ENCODE measurements at places on chromosomes 2 and 18. TPM values are rescaled to one million over a fixed set of nuclear protein-coding genes. Genes with fewer than 3 reads are reported as not detected.
A peak's percentile ranks its signal among the peaks of the same experiment; 100 is the strongest.

DNA sequence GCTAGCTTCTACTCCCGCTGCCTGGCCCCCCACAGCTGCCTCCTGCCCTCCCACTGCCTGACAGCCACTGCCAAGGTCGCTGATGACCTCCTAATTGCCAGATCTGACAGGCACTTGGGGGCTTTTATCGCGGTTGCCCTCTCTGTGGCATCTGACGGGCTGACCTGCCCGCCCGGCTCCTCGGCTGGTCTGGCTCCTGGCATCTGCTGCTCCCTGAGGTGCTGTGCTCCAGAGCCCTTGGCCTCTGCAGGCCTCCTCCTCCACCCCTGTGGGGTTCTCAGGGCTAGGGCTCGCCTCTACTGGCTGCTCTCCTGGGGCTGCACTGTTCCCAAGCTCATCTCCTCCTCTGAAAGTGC, 43.1 kb downstream of the INHBB start:
- H3K36me3 ChIP-seq: no peaks in the 10 kb centered on the region
- DNase-seq: no peak
- peaks cover 15% of the 10 kb centered on the region for H3K4me1 ChIP-seq

- H3K4me3 ChIP-seq: no peak overlapping the region
- H3K27me3 ChIP-seq: no peaks in the 10 kb centered on the region
- no peaks in the 10 kb centered on the region for H3K36me3 ChIP-seq
- no peak overlapping the region for H3K27ac ChIP-seq
- H3K4me1 ChIP-seq: no peaks in the 10 kb centered on the region
- DNase-seq: no peak
Observed at GRCh38 chr18:39693359-39693758, 2127.8 kb upstream of the CELF4 start.

DNA sequence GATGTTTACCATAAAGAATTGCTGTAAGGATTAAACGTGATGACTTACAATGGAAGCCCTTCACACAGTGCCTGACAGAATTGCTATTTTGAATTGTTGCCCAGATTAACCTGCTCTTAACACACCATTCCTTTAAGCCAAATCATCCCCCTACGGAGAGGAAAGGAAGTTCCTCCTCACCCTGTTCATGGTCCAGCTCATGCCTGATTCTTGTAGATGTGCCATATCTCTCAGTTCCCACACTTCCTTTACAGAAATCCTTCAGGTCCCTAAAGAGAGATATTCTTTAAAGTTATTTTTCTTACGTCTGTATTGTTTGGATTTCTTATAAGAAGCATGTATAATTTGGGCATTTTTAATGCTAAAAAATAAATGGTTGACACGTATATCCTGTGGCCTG, 127.5 kb upstream of the DAPL1 start:
- H3K4me1 ChIP-seq: peaks cover 6% of the 10 kb centered on the region
- H3K4me3 ChIP-seq: no peak overlapping the region
- peaks cover 96% of the 10 kb centered on the region for H3K36me3 ChIP-seq
- H3K27me3 ChIP-seq: no peaks in the 10 kb centered on the region
- H3K27ac ChIP-seq: no peak overlapping the region

DNA sequence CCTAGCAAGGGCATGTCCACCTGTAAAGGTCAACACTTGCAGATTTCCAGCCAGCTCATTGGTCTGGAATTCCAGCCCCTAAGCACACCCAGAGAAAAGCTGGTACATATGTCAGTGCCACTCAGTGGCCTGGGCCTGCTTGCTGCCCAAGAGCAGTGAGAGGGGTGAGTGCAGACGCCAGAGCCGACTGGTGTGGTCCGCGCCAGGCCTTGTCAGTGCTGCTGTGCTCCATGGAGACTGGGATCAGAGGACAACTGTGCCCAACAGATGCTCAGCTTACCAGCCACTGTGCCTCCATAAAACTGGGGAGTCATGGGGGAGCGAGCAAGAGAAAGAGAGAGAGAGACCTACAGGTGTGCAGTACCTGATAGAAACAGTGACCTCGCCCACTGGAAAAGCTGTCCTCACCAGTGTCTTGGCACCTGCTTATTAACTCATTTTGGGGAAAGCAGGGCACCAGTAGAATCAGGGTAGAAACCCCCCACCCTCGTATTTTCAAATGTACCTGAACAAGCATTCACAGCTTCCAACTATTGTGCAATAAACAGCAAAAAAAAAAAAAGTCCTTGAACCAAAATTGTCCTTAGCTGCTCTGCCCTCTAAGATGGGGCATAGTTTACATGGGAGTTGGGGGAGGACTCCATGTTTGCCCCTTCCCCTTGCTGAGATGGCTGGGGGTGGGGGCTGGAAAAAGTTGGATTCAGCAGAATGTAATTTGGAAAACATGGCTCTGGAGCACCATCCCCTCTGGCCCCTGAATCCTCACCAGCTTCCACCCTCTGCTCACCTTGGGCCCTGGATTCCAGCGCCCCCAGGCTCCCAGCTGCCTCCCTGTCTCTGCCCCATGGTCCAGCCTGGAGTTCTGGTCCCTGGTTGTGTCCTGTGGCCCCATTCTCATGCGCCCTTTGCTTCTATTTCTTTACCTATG, 1.4 kb upstream of the SP140L start:
- peaks cover under 1% of the 10 kb centered on the region for H3K36me3 ChIP-seq
- no peaks in the 10 kb centered on the region for H3K27me3 ChIP-seq
- no peak overlapping the region for H3K4me3 ChIP-seq
- no peak overlapping the region for H3K27ac ChIP-seq
- peaks cover 19% of the 10 kb centered on the region for H3K4me1 ChIP-seq

- no peaks in the 10 kb centered on the region for H3K36me3 ChIP-seq
- H3K27ac ChIP-seq: no peak overlapping the region
- DNase-seq: no peak
- H3K4me1 ChIP-seq: no peaks in the 10 kb centered on the region
Observed at GRCh38 chr2:163466331-163467250, 269.2 kb downstream of the FIGN start.

- peak; percentile 78 for DNase-seq
- no peaks in the 10 kb centered on the region for H3K27me3 ChIP-seq
- no peak overlapping the region for H3K27ac ChIP-seq
- H3K36me3 ChIP-seq: no peaks in the 10 kb centered on the region
- peaks cover 25% of the 10 kb centered on the region for H3K4me1 ChIP-seq
Observed at GRCh38 chr2:8544786-8545694, 136.8 kb upstream of the ID2 start.

DNA sequence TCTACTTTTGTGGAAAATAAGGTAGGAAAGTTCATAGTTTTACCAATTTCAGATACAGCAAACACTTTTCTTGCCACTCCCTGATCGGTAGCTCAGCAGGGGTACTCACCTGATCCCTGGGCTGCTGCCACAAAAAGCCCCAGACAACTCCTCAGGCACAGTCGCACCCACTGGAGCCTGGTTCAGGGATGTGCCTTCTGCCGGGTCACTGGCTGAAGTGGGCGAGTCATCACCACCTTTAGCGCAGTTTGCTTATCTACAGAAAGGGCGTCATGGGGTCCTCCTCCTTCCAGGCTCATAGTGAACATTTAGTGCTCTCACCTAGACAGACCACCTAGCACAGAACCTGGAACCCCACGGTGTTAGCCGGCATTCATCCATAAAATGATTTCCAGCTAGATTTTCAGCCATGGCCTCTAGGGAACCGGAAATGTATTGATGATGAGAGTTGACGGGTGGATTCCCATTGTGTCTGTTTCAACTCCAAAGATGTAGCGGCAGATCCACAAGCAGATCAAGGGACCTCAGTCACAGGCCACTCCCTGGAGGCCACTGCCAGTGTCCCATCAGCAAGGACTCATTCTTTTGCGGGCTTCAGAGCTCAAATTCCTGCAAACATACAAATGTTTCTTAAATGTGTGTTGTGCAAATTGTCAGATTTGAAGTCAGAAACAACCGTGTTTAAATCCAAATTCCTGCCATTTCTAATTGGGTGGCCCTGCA, 408.4 kb upstream of the SALL3 start:
- H3K27ac ChIP-seq: no peak overlapping the region
- H3K4me1 ChIP-seq: no peaks in the 10 kb centered on the region
- no peaks in the 10 kb centered on the region for H3K36me3 ChIP-seq
- no peaks in the 10 kb centered on the region for H3K27me3 ChIP-seq

DNA sequence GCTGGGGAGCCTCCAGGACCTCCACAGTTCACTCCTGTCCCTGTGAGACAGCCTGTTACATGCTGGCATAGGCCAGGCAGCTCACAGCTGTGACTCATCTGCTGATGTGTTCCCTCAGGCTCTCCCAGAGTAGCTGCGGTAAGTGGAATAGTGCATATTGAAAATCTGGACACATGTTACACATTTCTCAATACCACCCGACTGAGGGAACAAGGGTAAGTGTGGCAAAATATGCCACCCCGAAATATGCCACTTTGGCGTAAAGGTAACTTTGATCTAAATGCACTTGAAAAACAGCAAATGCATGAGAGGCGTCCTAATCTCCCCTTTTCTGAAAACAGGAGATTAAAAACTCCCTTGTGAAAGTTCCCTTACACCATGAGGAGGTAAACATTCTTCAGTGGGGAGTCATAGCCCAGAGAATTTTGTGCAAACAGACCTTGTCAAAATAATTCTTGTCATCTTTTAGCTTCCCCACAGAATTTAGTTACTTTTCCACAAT, 557.9 kb downstream of the CCDC85A start:
- peak overlapping the region; percentile 92 for H3K27ac ChIP-seq
- no peaks in the 10 kb centered on the region for H3K36me3 ChIP-seq
- H3K27me3 ChIP-seq: no peaks in the 10 kb centered on the region
- DNase-seq: peak; percentile 96
- peaks cover 35% of the 10 kb centered on the region for H3K4me1 ChIP-seq

GRCh38 chr18:32300914-32301313, 111.1 kb downstream of the MEP1B start:
- no peaks in the 10 kb centered on the region for H3K27me3 ChIP-seq
- H3K36me3 ChIP-seq: no peaks in the 10 kb centered on the region
- DNase-seq: no peak

- H3K4me3 ChIP-seq: no peak overlapping the region
- H3K36me3 ChIP-seq: no peaks in the 10 kb centered on the region
- H3K27ac ChIP-seq: no peak overlapping the region
- no peaks in the 10 kb centered on the region for H3K27me3 ChIP-seq
Observed at GRCh38 chr2:116444256-116444872, 1370.1 kb upstream of the DDX18 start.

DNA sequence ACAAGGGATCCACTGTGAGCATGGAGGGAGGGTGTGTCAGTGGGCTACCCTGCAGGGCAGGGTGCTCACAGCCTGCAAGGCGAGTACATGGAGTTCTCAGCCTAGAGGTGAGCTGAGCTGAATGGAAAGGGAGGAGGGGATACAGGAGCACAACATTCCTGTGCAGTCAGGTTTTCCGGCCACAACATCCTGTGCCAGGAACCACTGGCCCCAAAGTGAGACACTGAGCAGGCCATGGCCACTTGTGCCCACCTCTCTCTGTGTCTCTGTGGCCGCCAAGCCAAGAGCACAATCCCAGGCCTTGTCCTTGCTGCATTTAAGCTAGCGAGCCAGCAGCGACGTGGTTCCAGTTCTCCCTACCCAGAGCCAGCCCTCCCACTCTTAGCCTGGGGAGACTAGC, 6.1 kb downstream of the DOK1 start:
- no peak overlapping the region for H3K27ac ChIP-seq
- no peak for DNase-seq
- no peak overlapping the region for H3K4me3 ChIP-seq

- no peak overlapping the region for H3K27ac ChIP-seq
- H3K4me3 ChIP-seq: no peak overlapping the region
- H3K27me3 ChIP-seq: no peaks in the 10 kb centered on the region
- no peaks in the 10 kb centered on the region for H3K4me1 ChIP-seq
Observed at GRCh38 chr2:228180181-228181097, 1.0 kb downstream of the SPHKAP start.

DNA sequence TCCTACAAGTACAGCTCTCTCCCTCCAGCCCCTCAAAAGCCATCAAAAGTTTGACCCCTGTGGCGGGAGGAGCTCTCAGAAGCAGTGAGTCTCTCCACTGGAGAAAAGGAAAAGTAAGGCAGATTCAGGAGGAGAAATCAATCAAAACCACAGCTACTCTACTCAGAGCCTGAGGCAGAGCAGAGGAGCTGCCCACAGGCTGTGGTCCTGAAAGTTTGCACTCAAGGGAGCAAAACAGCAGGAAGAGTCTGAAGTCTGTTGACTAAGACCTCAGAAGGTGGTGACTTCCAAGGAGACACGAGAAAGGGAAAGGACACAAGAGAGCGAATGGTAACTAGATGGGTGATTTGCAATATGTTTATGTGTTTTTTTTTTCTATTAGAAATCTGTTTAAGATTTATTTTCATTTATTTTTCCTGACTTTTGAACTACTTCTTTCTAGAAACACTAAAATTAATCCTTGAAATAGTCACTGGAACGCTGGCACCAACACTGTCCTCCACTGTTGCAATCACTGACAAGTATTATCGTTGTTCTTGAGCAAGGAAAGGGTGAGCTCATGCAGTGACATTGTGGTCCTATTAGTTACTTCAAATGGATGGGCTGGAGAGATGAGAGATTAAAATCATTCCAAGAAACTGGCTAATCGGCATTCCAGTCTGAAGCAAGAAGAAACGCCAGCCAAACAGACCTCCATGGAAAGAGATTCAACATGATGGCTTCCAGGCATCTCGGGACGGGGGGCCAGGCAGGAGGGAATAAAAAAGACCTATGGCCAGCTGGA, 35.8 kb downstream of the PID1 start:
- H3K4me3 ChIP-seq: no peak overlapping the region
- H3K4me1 ChIP-seq: no peaks in the 10 kb centered on the region
- no peak for DNase-seq
- H3K36me3 ChIP-seq: no peaks in the 10 kb centered on the region

DNA sequence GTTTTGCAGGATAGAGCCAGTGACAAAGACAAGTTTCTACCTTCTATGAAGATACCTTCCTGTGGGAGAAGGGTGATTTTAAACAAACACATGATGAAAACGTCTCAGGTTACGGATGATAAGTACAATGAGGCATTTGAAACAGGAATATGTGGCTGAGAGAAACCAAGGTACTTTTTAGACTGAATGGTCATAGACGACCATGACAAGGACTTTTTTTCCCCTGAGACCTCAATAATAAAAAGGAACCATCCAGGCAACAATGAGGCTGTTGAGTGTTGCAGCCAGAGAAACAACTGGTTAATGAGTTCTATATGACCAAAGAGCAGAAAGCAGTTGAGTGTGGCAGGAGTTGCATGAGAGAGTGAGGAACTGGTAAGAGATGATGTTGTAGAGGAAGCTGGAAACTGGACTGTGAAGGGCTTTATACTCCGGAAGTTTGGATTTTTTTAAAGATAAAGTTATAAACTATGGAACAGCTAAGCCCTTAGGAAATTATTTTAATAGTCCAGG, 306.1 kb upstream of the CYRIA start:
- no peaks in the 10 kb centered on the region for H3K27me3 ChIP-seq
- no peak for DNase-seq
- no peaks in the 10 kb centered on the region for H3K4me1 ChIP-seq
- H3K36me3 ChIP-seq: no peaks in the 10 kb centered on the region
- H3K4me3 ChIP-seq: no peak overlapping the region
- no peak overlapping the region for H3K27ac ChIP-seq

DNA sequence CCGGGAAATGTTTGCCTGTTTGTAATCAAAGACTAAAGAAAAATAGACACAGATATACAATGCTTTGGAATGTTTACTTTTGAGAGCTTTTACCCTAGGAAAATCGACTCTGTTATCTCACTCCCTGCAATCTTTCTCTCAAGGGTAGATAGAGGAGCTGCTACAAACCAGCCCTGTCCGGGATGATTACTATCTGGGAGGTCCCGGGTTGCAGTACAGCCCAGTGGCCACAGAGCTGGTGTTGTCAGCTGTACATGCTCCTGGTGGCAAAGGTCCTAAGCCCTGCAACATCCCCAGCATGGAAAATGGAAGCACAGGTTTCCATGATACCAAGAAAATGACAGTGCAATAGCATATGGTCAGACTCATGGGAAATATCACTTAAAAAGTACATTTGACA, 570.5 kb upstream of the SOX11 start:
- no peaks in the 10 kb centered on the region for H3K4me1 ChIP-seq
- H3K27ac ChIP-seq: no peak overlapping the region
- no peak for DNase-seq
- no peaks in the 10 kb centered on the region for H3K36me3 ChIP-seq
- H3K4me3 ChIP-seq: no peak overlapping the region
- H3K27me3 ChIP-seq: no peaks in the 10 kb centered on the region

DSG2 gene
- 65.5 TPM for total RNA-seq

VAPA gene
- 394 TPM for total RNA-seq

SCYGR4 gene
- total RNA-seq: not detected

SPDYA gene
- 0.28 TPM for total RNA-seq

Measured in SJSA1 (cell line).